ENCODE measurements at places on chromosomes 6 and 20. TPM values are rescaled to one million over a fixed set of nuclear protein-coding genes. Genes with fewer than 3 reads are reported as not detected.
A peak's percentile ranks its signal among the peaks of the same experiment; 100 is the strongest.

DNA sequence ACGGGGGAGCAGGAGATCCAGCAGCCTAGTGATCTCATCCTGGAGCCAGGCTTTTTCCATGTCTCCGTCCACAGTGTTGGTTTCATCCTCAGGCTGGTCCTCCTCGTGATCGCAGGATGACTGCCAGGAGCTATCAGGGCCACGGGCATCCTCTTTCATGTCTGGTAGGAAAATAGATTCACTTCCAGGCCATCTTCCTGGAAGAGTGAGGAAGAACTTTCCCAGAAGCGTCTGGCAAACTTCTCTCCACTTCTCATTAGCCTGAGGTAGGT is 15.3 kb upstream of the SLC9A8 start:
- H3K27me3 ChIP-seq, result no peaks in the 10 kb centered on the region
- no peak overlapping the region for H3K4me3 ChIP-seq
- H3K27ac ChIP-seq, result no peak overlapping the region
- no peaks in the 10 kb centered on the region for H3K4me1 ChIP-seq
- no peak for DNase-seq
- H3K36me3 ChIP-seq, result no peaks in the 10 kb centered on the region

RBBP8NL gene
- not detected for total RNA-seq

- H3K27ac ChIP-seq, result no peak overlapping the region
- H3K4me3 ChIP-seq, result no peak overlapping the region
- no peaks in the 10 kb centered on the region for H3K36me3 ChIP-seq
- H3K4me1 ChIP-seq, result no peaks in the 10 kb centered on the region
- no peak for DNase-seq
These were observed 135.5 kb upstream of the SUPT3H start for GRCh38 chr6:45513213-45513618.

SNAP25 gene
- total RNA-seq, result 0.43 TPM

DNA sequence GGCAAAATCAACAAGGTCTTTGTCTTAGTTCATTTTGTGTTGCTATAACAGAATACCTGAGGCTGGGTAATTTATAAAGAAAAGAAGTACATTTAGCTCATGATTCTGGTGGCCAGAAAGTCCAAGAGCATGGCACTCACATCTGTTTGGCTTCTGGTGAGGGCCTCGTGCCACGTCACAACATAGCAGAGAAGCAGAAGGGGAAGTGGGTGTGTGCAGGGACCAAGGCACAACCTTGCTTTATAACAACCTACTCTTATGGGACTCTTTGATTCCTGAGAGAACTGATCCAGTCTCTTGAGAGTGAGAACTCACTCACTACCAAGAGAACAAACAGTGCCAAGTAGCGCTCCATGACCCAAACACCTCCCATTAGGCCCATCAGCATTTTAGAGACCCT is 25.4 kb downstream of the GABRR2 start:
- H3K27ac ChIP-seq, result no peak overlapping the region
- DNase-seq, result no peak
- H3K27me3 ChIP-seq, result no peaks in the 10 kb centered on the region

GRCh38 chr6:169473663-169474062 is 220.0 kb upstream of the THBS2 start:
- H3K27me3 ChIP-seq, result no peaks in the 10 kb centered on the region
- DNase-seq, result no peak
- H3K27ac ChIP-seq, result peak overlapping the region; percentile 73
- H3K4me1 ChIP-seq, result peaks cover 11% of the 10 kb centered on the region

- no peaks in the 10 kb centered on the region for H3K36me3 ChIP-seq
- peak; percentile 11 for DNase-seq
- no peak overlapping the region for H3K27ac ChIP-seq
These were observed 188.8 kb downstream of the DLL1 start for GRCh38 chr6:170102038-170102437.

DNA sequence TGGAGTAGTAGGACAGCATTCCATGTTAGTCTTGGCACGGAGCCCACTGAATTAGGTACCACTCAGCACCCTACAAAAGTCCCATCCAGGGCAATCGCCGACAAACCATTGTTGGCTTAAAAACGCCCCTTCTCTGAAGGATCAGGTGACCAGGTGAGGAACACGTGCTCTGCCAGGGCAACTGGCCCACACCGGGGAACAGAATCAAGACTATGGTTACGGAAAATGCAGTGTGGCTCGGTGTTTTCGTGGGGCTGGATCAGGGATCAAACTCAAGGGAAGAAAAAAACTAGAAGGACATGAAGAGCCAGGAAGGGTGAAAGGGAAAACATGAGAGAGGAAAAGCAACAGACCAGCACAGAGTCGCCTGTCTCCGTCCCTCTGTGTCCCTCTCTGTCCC is 177.8 kb upstream of the ARID1B start:
- H3K4me1 ChIP-seq, result no peaks in the 10 kb centered on the region
- H3K36me3 ChIP-seq, result no peaks in the 10 kb centered on the region
- H3K4me3 ChIP-seq, result no peak overlapping the region
- no peak for DNase-seq

- no peak overlapping the region for H3K4me3 ChIP-seq
- peaks cover 27% of the 10 kb centered on the region for H3K4me1 ChIP-seq
- peak; percentile 79 for DNase-seq
These were observed 21.7 kb upstream of the BNIP5 start for GRCh38 chr6:36358226-36358915.

- no peaks in the 10 kb centered on the region for H3K4me1 ChIP-seq
- no peak overlapping the region for H3K27ac ChIP-seq
- H3K36me3 ChIP-seq, result no peaks in the 10 kb centered on the region
- no peak for DNase-seq
These were observed 127.0 kb upstream of the STXBP5 start for GRCh38 chr6:147077251-147077650.

NRSN1 gene
- total RNA-seq, result not detected

DNA sequence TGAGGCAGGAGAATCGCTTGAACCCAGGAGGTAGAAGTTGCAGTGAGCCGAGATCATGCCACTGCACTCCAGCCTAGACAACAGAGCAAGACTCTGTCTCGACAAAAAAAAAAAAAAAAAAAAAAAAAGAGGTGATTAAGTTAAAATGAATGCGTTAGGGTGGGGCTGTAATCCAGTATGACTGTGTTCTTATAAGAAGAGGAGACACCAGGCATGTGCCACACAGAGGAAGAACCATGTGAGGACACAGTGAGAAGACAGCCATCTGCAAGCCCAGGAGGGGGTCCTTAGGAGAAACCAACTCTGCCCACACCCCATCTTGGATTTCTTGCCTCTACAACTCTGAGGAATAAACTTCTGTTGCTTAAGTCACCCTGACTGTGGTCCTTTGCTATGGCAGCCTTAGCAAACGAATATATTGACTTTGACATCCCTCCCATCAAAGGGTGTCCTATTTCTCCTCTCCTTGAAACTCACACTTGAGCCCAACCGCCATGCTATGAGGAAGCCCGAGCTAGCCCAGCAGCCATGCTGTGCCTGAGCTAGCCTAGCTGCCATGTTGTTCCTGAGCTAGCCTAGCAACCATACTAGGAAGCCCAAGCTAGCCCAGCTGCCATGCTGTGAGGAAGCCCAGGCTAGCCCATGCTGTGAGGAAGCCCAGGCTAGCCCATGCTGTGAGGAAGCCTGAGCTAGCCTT is 15.8 kb upstream of the PPP1R16B start:
- no peak overlapping the region for H3K27ac ChIP-seq
- no peak for DNase-seq
- no peaks in the 10 kb centered on the region for H3K27me3 ChIP-seq
- no peaks in the 10 kb centered on the region for H3K36me3 ChIP-seq
- no peak overlapping the region for H3K4me3 ChIP-seq

SLC35D3 gene
- not detected for total RNA-seq

HDAC2 gene
- 19.1 TPM for total RNA-seq

DNA sequence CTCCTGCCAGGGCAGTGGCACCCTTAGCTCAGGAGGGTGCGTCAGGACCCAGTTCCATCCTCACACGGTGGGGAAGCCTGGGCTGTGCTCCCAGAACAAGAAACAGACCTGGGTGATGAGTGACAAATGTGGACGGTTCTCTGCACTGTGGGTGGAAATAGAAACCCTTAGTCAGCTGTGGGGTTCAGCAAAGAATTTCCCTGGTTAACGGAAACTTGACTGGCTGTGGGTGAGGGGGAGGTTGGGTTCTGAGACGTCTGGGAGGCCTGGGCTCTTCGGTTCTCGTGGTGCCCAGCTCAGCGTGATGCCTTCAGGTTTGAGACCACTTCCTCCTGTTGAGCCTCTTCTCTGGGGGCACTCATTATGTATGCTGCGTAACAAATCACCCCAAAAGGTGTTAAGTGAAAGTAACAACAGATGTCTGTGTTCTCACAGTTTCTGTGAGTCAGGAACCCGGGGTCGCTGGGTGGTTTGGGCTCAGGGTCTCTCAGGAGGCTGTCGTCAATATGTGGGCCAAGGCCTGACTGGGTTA is 53.1 kb upstream of the FAM83D start:
- H3K4me1 ChIP-seq, result no peaks in the 10 kb centered on the region
- no peak overlapping the region for H3K27ac ChIP-seq
- H3K27me3 ChIP-seq, result no peaks in the 10 kb centered on the region
- DNase-seq, result no peak
- H3K36me3 ChIP-seq, result no peaks in the 10 kb centered on the region

DNA sequence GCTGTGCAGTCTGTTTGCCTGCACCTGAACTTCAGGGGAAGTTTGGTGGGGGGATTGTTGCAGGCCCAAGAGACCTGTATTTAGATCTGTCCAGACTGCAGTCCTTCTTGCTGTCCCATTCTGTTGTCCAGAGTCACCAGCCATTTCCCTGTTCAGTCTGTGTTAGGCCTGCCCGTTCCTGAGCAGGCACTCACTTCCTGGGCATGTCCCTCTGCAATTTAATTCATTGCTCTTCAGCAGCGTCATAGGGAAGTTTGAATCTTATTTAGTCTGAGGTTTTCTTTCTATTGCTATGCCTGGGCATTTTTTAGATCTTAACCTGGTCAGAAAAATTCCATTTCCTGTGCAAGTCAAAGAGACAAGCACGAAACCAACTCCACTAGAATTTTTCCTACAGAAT is 190.2 kb downstream of the DTNBP1 start:
- DNase-seq, result no peak
- peak overlapping the region; percentile 34 for H3K27ac ChIP-seq
- peaks cover 16% of the 10 kb centered on the region for H3K4me1 ChIP-seq
- peaks cover 6% of the 10 kb centered on the region for H3K36me3 ChIP-seq
- H3K27me3 ChIP-seq, result no peaks in the 10 kb centered on the region

GRCh38 chr6:21522143-21522747 is 71.3 kb upstream of the SOX4 start:
- H3K27ac ChIP-seq, result no peak overlapping the region
- no peaks in the 10 kb centered on the region for H3K36me3 ChIP-seq
- no peaks in the 10 kb centered on the region for H3K4me1 ChIP-seq
- no peak for DNase-seq
- no peaks in the 10 kb centered on the region for H3K27me3 ChIP-seq

GRCh38 chr6:132768051-132768517 is 10.4 kb upstream of the VNN2 start:
- no peak for DNase-seq
- peaks cover 3% of the 10 kb centered on the region for H3K4me1 ChIP-seq

- no peak for DNase-seq
- no peaks in the 10 kb centered on the region for H3K27me3 ChIP-seq
- no peaks in the 10 kb centered on the region for H3K36me3 ChIP-seq
- H3K4me3 ChIP-seq, result no peak overlapping the region
These were observed 180.6 kb upstream of the HTR1E start for GRCh38 chr6:86756640-86757229.
